ENCODE measurements at places on chromosomes 11 and 22. TPM values are rescaled to one million over a fixed set of nuclear protein-coding genes. Genes with fewer than 3 reads are reported as not detected.

DNA sequence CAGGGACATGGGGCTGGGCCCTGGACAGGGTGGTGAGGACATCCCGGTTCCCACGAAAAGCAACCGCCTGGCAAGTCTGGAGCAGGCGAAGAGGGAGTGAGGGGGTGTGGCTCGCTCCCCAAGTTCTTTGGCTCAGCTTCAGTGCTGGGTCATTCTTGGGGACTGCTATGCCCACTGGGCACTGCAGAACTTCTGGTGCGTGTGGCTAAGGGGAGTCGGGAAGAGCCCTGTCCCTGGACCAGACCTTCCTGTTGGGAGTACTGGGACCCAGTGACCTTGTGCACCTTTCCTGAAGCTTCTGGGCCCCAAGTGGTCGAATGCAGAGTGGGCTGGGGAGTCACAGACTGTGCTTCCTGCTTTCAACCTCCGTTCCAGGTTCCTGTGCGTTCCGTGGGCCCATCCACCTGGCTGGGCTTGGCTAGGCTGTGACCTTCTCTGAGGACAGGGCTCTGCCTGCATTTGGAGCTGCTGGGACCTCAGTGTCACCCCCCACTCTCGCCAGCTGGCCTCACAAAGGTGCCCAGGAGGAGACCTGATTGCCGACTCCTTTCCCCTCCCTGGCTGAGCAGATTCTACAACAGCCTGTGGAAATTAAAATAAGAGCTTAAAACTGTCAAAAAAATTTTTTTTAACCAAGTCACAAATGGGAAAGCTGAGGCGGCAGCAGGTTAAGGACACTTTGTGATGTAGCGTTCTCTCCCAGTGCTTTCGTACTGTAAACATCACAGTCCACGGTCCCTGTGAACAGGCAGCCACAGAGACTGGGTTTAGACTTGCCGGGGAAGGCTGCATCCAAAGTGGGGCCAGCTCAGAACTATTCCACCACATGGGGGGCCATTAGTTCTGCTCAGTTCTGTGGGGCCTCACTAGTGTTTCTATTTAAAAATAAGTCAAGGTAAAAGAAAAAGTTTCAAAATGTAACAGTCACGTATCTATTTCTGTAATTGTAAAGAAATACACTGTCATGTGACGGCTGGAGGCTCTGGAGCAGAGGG, 63.8 kb upstream of the WNT7B start:
- ATAC-seq = no peak

DNA sequence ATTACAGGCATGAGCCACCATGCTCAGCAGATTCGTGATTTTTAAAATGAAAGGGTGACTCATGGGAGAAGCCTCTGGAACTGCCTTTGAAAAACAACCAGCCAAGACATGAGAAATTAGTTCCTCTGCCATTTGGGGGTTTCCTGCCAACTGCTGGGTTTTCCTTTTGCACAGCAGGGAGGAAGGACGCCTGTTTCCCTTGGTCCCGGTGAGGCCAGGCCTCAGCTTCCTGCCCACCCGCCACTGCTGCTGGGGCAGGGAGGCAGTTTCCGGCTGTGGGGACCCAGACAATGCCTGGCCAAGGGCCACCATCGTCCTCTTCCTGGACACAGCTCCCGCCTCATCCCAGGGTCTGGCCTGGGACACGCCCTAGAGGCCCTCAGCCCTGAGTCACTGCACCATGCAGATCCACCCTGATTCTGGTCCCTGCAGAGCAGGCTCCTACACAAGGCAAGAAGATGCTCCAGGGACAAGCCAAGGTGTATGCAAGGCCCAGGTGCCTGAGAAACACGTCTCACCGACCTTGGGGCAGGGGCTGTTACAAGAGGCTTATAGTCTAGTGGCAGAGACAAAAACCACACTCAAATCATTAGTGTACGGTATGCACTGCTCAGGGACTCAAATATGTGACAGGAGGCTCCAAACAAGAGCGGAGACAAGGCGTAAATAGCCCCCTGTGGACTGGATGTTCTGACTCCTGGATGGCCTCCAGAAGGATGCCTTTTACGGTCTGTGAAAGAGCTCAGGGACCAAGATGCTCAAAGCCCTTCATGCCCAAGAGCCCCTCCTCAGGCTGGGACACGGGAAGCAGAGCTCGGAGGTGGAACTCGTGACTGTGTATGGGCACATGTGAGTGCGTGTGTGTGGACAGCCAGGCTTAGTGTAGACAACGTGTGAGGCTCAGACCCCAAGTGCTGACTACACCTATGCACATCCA, 10.0 kb downstream of the PPM1F start:
- no peak for ATAC-seq

Gene SMIM35
- total RNA-seq = 0.46 TPM

Gene SLC29A2
- 4.1 TPM for total RNA-seq

DNA sequence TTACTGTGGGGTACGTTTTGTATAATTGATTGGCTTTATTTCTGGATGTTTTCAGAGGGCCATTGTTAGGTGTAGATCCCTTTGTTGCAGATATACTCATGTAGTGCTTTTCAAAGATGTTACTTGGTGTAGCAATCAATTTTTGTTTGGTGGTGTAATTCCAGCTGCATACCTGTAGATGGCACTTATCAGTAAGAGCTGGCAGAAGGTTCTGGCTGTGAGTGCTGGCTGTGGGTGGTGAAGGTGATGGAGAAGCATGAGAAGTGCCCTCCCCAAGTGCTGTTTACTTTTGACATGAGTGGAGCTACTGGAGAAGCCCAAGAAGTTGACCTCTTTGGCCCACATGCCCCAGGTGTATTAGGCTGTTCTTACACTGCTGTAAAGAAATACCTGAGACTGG, 1074.9 kb downstream of the FAM181B start:
- no peak for ATAC-seq

- no peak for ATAC-seq
These were observed 1.7 kb downstream of the SAMM50 start for GRCh38 chr22:43956805-43957463.

GRCh38 chr11:119249671-119250010, 43.5 kb downstream of the CBL start:
- no peak for ATAC-seq

Gene RAC2
- total RNA-seq = 52.0 TPM

GRCh38 chr22:19766511-19767426, 6.2 kb downstream of the TBX1 start:
- peak; percentile 50 for ATAC-seq

DNA sequence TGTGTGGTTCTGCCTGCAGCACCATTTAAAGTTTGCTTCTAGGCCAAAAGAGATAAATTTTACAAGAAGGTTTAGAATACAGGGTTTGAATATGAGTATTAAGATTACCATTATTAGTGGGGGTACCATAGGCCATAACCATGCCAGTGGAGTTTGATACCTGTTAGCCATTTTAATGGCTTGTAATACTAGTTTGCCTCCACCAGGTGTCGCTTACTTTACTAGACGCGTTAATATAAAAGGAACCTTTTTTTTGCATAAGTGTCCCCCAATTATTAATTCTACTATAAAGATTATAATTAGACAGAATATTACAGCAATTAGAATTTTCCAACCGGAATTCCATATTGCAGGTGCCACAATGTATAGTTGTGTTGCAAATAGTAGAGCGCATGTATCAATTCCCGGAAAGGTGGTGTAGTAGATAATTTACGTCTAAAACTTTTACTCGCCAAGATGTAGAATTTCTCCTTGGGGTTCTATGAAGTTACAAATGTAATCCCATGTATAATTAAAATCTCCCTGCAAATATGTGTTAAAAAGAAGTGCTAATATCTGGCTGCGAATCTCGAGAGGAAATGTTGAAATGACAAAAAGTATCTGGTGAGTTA, 16.1 kb downstream of the MS4A6E start:
- ATAC-seq = no peak

Gene SLC22A9
- not detected for total RNA-seq

Gene OR9Q2
- total RNA-seq = not detected

GRCh38 chr11:23112987-23113886, 253.0 kb upstream of the CCDC179 start:
- no peak for ATAC-seq

GRCh38 chr11:61158691-61159381, 2.4 kb downstream of the VPS37C start:
- ATAC-seq = peak; percentile 3

Gene OR52N5
- total RNA-seq = not detected

Gene TPBGL
- total RNA-seq = 0.38 TPM

DNA sequence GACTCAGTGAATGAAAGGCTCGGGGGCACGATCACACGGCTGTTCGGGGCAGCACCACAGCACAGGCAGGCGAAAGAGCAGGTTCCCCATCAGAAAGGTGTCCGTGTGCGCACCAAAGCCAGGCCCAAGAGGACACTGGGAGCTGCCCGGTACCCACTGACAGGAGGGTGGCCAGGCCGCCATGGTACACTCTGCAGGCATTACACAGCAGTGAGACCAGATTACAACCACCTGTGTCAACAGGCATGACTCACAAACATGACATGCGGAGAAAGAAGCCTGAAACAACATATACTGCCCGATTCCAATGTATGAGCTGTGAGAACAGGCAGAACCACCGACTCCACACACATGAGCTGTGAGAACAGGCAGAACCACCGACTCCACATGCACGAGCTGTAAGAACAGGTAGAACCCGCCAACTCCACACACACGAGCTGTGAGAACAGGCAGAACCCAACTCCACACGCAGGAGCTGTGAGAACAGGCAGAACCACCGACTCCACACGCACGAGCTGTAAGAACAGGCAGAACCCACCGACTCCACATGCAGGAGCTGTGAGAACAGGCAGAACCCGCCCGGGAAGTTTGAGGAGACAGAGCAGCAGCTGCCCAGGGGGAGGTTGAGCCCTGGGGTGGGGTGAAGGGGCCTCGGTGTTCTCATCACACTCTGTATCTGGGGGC, 32.6 kb downstream of the KIAA0930 start:
- no peak for ATAC-seq

Gene KLHL35
- total RNA-seq = 22.1 TPM

Gene PHF21B
- 0.92 TPM for total RNA-seq

GRCh38 chr11:120134931-120135228, 3.0 kb downstream of the TRIM29 start:
- no peak for ATAC-seq

- ATAC-seq = no peak
These were observed 147.6 kb downstream of the SPATA19 start for GRCh38 chr11:133697603-133698180.

DNA sequence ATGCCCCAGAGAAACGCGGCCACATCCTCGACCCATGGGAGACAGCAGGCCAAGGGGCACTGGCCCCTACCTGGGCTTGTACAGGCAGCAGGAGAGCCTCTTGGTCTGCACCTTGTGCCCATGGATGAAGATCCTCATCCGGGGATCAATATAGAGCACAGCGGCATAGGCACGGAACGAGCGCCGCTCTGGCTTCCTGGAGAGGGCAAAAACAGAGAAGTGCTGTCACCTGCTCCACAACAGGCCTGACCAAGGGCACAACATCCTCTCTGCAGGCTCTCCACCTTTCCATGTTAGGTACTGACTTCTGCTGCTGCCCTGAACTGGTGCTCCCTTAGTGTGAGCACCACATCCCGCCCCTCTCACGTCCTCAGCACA, 27.2 kb downstream of the MORC2 start:
- no peak for ATAC-seq

- no peak for ATAC-seq
These were observed 34.7 kb downstream of the PRR14L start for GRCh38 chr22:31715147-31715778.

GRCh38 chr11:83056204-83056603, 15.5 kb downstream of the RAB30 start:
- no peak for ATAC-seq

Gene RASGRP2
- 1.1 TPM for total RNA-seq

DNA sequence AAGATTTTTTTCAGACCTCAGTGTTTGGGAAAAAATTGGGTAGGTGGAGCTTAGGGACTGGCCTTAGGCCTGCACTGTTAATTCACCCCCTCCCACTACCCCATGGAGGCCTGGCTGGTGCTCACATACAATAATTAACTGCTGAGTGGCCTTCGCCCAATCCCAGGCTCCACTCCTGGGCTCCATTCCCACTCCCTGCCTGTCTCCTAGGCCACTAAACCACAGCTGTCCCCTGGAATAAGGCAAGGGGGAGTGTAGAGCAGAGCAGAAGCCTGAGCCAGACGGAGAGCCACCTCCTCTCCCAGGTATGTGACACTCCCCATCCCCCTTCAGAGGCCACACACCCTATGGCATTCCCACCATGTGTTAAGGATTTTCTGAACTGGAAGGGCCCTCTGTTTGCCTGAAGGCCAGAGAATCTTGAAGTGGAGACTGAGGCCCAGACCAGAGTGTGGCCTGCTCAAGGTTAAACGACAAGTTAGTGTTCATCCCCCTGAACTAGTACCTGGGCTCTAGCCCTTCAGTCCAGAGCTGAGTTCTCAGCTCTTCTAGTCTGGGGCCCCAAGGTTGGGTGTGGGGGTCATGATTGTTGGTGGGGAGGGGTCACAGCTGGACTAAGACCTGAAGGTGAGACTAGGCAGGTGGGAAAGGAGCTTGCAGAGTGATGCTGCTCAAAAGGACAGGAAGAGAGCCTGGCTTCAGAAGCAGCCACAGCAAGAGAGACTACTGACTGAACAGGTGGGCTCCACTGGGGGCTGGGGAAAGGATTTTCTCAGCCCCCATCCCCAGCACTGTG, 2.3 kb upstream of the FOLR1 start:
- ATAC-seq = no peak

Gene GSTT2B
- total RNA-seq = 3.3 TPM

DNA sequence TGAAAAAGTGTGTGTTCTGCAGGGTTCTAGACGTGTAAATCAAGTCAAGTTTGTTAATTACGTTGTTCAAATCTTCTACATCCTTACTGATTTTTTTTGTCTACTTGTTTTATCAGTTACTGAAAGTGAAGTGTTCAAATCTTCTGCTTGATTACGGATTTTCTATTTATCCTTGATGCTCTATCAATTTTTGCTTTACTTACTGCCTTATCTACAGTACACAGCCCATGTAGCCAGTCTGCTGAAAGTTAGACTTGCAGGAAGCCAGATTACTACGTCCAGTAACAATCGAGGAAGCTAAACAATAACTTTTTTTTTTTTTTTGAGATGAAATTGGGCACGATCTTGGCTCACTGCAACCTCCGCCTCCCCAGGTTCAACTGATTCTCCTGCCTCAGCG, 15.6 kb upstream of the C11orf24 start:
- ATAC-seq = no peak

Gene OR8G5
- total RNA-seq = 0.58 TPM

GRCh38 chr11:15577519-15577918, 462.8 kb downstream of the INSC start:
- no peak for ATAC-seq

DNA sequence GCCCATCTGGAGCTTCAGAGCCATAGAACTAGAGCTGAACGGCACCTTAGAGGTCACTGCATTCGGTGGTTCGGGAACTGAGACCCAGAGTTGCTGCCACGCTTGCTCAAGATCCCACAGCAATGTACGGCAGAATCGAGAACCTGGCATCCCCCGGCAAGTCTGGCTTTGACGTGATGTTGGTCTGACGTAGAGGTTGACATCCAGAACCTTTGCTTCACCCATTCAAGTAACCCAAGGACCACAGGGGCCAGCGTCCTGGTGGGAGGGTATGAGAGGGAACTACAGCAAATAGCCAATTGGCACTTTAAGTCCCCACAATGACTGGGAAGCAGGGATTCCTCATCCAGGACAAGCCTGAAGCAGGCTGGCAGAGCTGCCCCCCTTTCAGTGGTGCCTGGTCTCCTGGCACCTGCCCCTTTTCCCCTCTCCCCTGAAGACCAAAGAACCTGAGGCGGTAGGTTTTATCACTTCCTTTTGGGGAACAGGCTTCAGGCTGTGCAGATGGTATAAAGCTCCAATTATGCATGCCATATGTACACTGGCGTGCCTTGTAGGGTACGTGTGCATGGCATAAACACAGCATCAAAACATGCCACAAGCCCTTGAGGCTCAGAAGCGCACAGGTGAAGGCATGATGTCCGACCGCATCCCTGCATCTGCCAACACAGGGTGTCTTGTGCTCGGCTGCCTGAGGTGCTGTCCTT, 15.3 kb upstream of the TEF start:
- ATAC-seq = no peak

Gene PYGM
- total RNA-seq = 12.8 TPM
